GM23248 (cell line): ENCODE measurements at places on chromosomes 12 and 14. TPM values are rescaled to one million over a fixed set of nuclear protein-coding genes. Genes with fewer than 3 reads are reported as not detected.
A peak's percentile ranks its signal among the peaks of the same experiment; 100 is the strongest.

- no peaks in the 10 kb centered on the region for H3K36me3 ChIP-seq
- H3K27ac ChIP-seq: no peak overlapping the region; the same call in 1 of the 2 replicates
- peak; percentile 71 for DNase-seq
- peak overlapping the region; percentile 87 for H3K4me3 ChIP-seq
- H3K4me1 ChIP-seq: peaks cover 42% of the 10 kb centered on the region
Measured at GRCh38 chr12:42588524-42589464, 752 bp downstream of the PRICKLE1 start.

GRCh38 chr14:71418532-71419245 is 511.4 kb downstream of the PCNX1 start:
- no peak for DNase-seq
- no peak overlapping the region for H3K27ac ChIP-seq
- no peaks in the 10 kb centered on the region for H3K27me3 ChIP-seq
- H3K4me3 ChIP-seq: no peak overlapping the region

DNA sequence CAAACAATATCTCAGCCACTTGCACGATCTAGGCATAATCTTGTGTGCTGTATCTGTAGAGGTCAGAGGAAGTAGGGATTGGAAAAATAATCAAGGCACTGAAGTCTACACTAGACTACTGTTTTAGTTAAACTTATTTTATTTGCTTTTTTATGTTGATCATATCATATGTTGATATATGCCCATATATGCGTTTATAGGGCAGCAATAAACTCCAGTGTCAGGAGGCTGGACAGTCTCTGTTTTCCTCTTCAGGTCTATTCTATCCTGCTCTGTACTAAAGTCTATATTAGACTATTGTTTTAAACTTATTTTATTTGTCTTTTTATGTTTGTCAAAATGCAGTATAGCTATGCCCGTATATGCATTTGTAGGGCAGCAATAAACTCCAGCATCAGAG is 47.9 kb upstream of the OR4E1 start:
- no peak for DNase-seq
- no peak overlapping the region for H3K4me3 ChIP-seq

The NYNRIN gene
- 3.7 and 4.4 TPM in 2 replicates for total RNA-seq

DNA sequence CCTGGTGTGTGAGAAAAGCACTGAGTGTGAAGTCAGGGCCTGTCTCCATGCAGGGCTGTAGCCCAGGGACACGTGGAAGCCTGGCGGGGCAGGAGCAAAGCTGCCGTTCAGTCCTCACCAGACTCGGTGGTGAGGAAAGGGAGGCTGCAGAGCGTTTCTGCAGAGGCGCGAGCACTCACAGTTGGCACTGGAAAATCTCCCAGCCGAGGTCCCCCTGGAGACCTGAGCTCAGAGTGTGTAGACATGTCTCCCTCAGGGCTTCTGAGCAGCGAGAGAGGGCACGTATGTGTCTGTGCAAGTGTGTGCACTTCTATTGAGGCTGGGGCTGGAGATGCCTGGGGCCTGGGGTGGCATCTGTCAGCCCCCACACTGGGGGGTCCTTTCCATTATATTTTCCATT is 11.0 kb upstream of the HHIPL1 start:
- DNase-seq: no peak
- no peaks in the 10 kb centered on the region for H3K27me3 ChIP-seq
- H3K27ac ChIP-seq: no peak overlapping the region

The ESRRB gene
- total RNA-seq: not detected in 2 replicates

- H3K4me1 ChIP-seq: no peaks in the 10 kb centered on the region
- H3K4me3 ChIP-seq: no peak overlapping the region
- H3K27me3 ChIP-seq: no peaks in the 10 kb centered on the region
Measured at GRCh38 chr12:104154286-104154685, 16.3 kb upstream of the NFYB start.

DNA sequence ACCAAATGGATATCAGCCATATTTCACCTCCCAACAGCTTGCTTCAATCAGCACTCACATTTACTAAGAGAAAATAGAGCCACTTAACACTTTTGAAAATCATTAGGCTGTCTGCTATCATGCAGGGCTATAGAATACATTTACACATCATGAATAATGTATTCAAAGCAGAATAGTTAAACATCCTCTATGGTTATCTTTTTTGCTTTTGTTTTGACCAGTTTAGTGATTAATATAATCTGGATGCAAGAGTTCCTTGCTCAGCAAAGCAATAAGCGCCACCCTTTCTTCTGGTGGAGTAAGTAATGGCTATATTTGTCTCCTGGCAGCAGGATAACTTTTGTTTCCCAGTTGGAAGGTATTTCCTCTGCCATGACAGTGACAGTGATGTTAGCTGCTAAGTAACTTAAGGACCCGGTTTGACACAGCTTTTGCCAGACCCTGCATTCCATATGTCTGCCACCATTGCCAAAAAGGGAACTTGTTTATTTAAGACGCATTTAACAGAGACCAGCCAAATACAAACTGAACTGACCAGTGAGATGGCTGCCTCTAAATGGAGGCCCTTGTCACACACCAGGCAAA is 70.3 kb upstream of the NR2C1 start:
- H3K4me1 ChIP-seq: peaks cover 8% of the 10 kb centered on the region; the same call in 1 of the 2 replicates
- no peak overlapping the region for H3K4me3 ChIP-seq
- H3K27me3 ChIP-seq: no peaks in the 10 kb centered on the region
- DNase-seq: peak; percentile 51

The FIGNL2 gene
- 0.32 and 0.76 TPM in 2 replicates for total RNA-seq

The PLD4 gene
- total RNA-seq: not detected in 2 replicates

GRCh38 chr12:88865537-88865936 is 285.3 kb upstream of the KITLG start:
- no peak for DNase-seq
- H3K27me3 ChIP-seq: no peaks in the 10 kb centered on the region
- no peak overlapping the region for H3K4me3 ChIP-seq
- no peaks in the 10 kb centered on the region for H3K36me3 ChIP-seq
- no peak overlapping the region for H3K27ac ChIP-seq

DNA sequence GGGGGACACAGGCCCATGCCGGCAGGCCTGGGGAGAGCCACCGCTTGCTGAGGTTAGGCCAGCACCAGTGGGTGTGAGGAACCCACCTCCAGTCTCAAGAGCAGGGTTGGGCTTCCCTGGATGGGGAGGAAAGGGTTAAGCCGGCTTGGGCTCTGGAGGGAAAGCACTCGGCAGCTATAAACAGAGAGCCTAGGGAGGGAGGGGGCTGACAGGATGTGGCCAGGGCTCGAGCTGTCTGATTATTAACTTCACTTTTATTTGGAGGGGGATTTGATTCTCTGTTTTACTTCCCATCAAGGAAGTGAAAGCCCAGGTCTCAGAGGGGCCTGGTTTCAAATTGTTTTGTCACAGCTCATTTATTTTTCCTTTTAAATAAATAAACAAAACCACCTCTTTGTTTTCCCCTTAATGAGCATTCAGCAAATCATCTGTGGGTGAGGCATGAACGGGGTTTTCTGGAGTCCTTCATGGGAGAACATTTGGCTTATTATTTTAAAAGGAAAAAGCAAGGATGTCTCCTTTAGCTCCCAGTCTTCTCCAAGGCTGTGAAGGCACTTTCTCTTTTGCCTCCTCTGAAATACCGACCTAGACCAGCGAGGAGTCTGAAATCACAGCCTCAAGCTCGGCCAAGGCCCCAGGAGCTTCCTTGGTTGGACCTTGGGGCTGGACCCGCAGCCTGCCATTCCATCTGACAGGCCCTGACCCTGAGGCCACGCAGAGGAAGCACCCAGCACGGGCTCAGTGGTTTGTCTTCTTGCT is 21.9 kb upstream of the ZFP36L1 start:
- H3K27me3 ChIP-seq: no peaks in the 10 kb centered on the region
- H3K4me3 ChIP-seq: peak overlapping the region; percentile 72
- DNase-seq: peak; percentile 66
- H3K36me3 ChIP-seq: no peaks in the 10 kb centered on the region
- peaks cover 29% of the 10 kb centered on the region for H3K4me1 ChIP-seq

DNA sequence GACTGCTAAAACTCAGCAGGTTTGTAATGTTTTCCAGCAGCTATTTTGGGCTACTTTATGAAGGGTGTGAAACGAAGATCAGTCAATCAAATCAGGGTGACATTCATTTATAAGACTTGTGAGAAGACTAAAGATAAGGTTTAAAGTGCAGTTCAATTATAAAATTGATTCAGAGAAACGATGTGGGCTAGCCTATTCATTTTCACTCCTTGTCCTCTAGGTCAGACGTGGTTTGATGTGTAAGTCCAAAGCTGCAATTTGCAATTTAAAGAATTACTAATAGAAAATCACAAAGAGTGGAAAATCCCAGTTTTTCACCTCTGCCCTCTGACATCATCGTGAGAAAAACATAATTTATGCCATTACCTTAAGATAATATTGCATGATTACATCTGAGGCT is 243.5 kb upstream of the NOVA1 start:
- no peaks in the 10 kb centered on the region for H3K27me3 ChIP-seq
- H3K4me1 ChIP-seq: peaks cover 22% of the 10 kb centered on the region
- H3K4me3 ChIP-seq: peak overlapping the region; percentile 0; the same call in 1 of the 2 replicates
- H3K27ac ChIP-seq: peak overlapping the region; percentile 66
- H3K36me3 ChIP-seq: no peaks in the 10 kb centered on the region

GRCh38 chr14:56119201-56119981 is 1.2 kb downstream of the PELI2 start:
- H3K4me3 ChIP-seq: peak overlapping the region; percentile 98
- no peaks in the 10 kb centered on the region for H3K27me3 ChIP-seq
- no peaks in the 10 kb centered on the region for H3K36me3 ChIP-seq
- H3K27ac ChIP-seq: peak overlapping the region; percentile 26; the same call in 1 of the 2 replicates

DNA sequence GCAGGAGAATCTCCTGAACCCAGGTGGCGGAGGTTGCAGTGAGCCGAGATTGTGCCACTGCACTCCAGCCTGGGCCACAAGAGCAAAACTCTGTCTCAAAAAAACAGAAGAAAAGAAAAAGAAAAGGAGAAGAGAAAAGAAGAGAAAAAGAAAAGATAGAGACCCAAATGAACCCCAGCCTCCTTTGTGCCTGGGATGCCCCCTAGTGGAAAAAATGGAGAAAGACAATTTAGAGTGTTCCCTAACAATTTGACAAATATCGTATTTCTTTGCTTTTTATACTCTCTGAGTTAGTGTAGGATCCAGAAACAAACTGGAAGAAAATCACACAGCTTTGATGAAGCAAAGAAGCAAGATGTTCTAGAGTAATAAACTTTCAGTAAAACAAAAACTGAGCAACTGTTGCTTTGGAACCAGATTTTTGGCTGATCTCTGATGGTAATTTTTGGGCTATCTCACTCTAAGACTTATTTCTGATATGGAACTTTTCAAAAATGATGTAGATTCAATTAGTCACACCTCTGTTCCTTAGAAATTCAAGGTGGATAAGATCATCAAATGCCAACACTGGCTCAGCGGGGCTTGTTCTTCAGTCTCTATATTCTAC is 18.6 kb upstream of the PRKAB1 start:
- no peak overlapping the region for H3K27ac ChIP-seq
- no peak overlapping the region for H3K4me3 ChIP-seq
- H3K27me3 ChIP-seq: no peaks in the 10 kb centered on the region
- DNase-seq: peak; percentile 25

- no peak overlapping the region for H3K27ac ChIP-seq
- H3K4me1 ChIP-seq: peaks cover 4% of the 10 kb centered on the region; the same call in 1 of the 2 replicates
- H3K4me3 ChIP-seq: peak overlapping the region; percentile 17; the same call in 1 of the 2 replicates
Measured at GRCh38 chr12:116693286-116694227, 44.3 kb downstream of the SPRING1 start.

The VWF gene
- total RNA-seq: not detected in 2 replicates

GRCh38 chr12:39587225-39587624 is 32.4 kb downstream of the ABCD2 start:
- no peaks in the 10 kb centered on the region for H3K4me1 ChIP-seq
- no peak overlapping the region for H3K27ac ChIP-seq
- H3K36me3 ChIP-seq: no peaks in the 10 kb centered on the region
- no peaks in the 10 kb centered on the region for H3K27me3 ChIP-seq
- DNase-seq: no peak

DNA sequence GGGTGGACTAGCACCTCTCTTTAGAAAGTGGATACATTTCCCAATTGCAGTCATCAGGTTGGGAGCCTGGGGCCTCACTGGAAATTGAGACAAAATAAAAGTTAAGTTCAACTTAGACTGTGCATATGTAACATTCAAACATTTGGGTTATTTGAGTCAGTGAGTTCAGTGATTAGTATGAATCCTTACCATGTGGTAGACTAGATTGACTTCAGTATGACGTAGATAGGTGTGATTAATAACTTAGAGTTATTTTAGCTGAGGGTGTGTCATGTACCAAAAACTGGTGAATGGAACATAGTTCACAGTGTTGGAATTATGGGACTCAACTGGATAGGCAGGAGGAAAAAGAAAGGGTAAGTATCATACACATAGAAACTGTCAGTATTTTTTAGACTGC is 8.0 kb upstream of the SSTR1 start:
- H3K27me3 ChIP-seq: no peaks in the 10 kb centered on the region
- H3K4me1 ChIP-seq: peaks cover 41% of the 10 kb centered on the region
- no peaks in the 10 kb centered on the region for H3K36me3 ChIP-seq
- peak overlapping the region; percentile 61 for H3K27ac ChIP-seq
